ENCODE measurements at places on chromosomes 7 and 10. TPM values are rescaled to one million over a fixed set of nuclear protein-coding genes. Genes with fewer than 3 reads are reported as not detected.

Gene SAP25
- 0.87 TPM for total RNA-seq

Gene OR2A1
- total RNA-seq: 0.20 TPM

Gene MINDY4
- total RNA-seq: 5.4 TPM

Gene TUBAL3
- not detected for total RNA-seq

Gene TSPAN12
- total RNA-seq: 35.2 TPM

Gene GJC3
- 0.44 TPM for total RNA-seq

Gene TAS2R16
- not detected for total RNA-seq

Gene AQP1
- total RNA-seq: 174 TPM

Measured in heart right ventricle (tissue), 16 donors.